Cardiac muscle cell (in vitro differentiated cells and primary cell): ENCODE measurements at places on chromosomes 7 and 10.

DNA sequence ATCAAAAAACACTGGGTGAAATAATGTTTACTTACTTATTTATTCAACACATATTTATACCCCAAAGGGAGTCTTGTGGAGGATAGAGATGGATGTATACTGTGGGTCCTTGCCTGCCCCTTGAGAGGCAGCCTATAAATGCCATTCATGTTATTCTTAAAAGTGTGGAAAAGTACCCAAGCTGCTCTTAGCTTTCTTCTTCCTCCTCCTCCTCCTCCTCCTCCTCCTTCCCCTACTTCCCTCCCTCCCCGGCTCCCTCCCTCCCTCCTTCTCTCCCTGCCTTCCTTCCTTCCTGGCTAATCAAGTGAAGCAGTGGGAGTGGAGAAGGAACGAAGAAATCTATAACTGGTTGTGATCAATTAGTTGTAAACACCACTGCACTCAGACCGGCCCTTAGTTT is 21.2 kb upstream of the IGF2BP3 start:
- DNase-seq = no peak
- no peaks in the 10 kb centered on the region for H3K4me1 ChIP-seq
- H3K36me3 ChIP-seq = no peaks in the 10 kb centered on the region
- no peaks in the 10 kb centered on the region for H3K27me3 ChIP-seq
- no peak overlapping the region for H3K4me3 ChIP-seq

- peak overlapping the region; percentile 17 for H3K4me3 ChIP-seq
- peak overlapping the region; percentile 71 for H3K27ac ChIP-seq
- DNase-seq = peak; percentile 35
Measured at GRCh38 chr7:74094224-74095101, 10.9 kb downstream of the LIMK1 start.

DNA sequence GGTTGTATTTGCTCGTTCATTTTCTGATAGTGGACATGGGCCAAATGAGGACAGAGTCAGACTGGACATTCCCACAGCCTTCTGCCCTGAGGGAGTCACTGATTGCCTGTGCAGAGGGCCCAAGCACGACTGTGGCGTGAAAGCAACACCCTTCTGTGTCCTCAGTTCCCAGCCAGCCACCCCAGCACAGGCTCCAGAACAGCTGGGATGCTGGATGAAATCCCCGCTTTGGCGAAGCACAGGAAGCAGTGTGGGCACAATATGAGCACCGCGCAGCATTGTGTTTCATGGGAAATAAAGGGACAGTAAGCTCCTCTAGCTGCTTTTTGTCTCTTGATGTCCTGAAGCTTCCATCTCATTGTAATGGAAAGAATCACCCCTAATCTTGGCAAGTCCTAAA is 20.5 kb downstream of the TRIL start:
- no peak overlapping the region for H3K4me3 ChIP-seq
- no peak overlapping the region for H3K27ac ChIP-seq
- no peak for DNase-seq
- H3K4me1 ChIP-seq = peaks cover 9% of the 10 kb centered on the region
- H3K36me3 ChIP-seq = no peaks in the 10 kb centered on the region
- no peaks in the 10 kb centered on the region for H3K27me3 ChIP-seq

- no peaks in the 10 kb centered on the region for H3K36me3 ChIP-seq
- no peak for DNase-seq
- no peak overlapping the region for H3K27ac ChIP-seq
Measured at GRCh38 chr10:634256-634655, 55.2 kb downstream of the DIP2C start.

- DNase-seq = peak; percentile 20
- no peak overlapping the region for H3K4me3 ChIP-seq
- peaks cover 36% of the 10 kb centered on the region for H3K36me3 ChIP-seq
Measured at GRCh38 chr7:134946260-134946659, 40.0 kb upstream of the AGBL3 start.

DNA sequence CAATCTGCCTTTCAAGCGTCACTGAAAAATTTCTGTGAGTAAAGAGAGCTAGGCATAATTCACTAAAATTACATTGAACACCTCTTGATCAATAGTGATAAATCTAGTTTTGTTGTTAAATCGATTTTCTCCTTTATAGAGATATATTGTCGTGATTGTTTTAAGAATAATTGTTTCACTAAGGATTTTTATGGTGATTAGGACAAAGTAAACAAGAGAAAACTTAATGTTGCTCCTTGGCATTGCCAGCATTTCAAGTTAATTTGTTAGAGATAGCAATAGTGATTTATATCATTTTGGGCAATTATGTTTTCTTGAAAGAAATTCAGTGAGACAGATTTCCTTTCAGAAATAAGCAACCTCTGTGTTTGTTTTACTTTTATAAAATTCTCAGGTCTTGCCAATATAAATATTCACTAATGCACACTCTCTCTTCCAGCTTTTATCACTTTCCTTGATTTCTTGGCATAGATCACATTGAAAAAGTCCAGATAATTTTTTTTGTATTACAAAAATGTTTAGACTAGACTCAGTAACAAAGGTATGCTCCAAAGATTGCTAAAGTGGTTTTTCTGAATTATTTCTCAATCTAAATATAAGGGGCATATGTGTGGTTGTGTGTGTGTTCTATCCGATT is 538.7 kb downstream of the TFEC start:
- H3K27ac ChIP-seq = no peak overlapping the region
- no peak for DNase-seq
- H3K36me3 ChIP-seq = no peaks in the 10 kb centered on the region
- no peaks in the 10 kb centered on the region for H3K27me3 ChIP-seq
- H3K4me3 ChIP-seq = no peak overlapping the region

- no peak overlapping the region for H3K27ac ChIP-seq
- no peaks in the 10 kb centered on the region for H3K27me3 ChIP-seq
- no peak overlapping the region for H3K4me3 ChIP-seq
Measured at GRCh38 chr10:131874991-131875451, 25.8 kb upstream of the PPP2R2D start.

- no peaks in the 10 kb centered on the region for H3K27me3 ChIP-seq
- no peaks in the 10 kb centered on the region for H3K4me1 ChIP-seq
- no peak overlapping the region for H3K4me3 ChIP-seq
- DNase-seq = no peak
Measured at GRCh38 chr10:24552346-24553016, 171.2 kb downstream of the ARHGAP21 start.

- peaks cover 54% of the 10 kb centered on the region for H3K4me1 ChIP-seq
- H3K27me3 ChIP-seq = no peaks in the 10 kb centered on the region
- no peaks in the 10 kb centered on the region for H3K36me3 ChIP-seq
- H3K4me3 ChIP-seq = no peak overlapping the region
- no peak for DNase-seq
Measured at GRCh38 chr7:76338298-76339084, 20.3 kb downstream of the YWHAG start.

DNA sequence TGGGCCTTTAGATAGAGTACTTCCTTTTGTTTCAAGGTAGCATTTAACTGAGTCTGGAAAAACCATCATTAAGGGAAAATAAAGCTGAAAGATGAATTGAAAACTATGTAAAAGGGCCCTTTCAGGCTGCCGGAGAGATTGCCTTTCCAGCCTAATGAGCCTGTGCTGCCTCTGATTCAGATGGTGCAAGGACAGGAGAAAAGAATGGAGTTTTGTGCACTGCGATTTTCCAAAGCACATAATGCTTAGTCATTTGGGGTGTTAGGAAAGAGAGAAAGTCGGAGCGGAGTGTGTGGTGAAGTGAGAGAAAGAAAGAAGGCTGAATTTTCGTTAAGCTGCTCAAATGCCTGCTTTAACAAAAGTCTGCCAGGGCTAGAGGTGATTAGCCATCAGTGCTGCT is 259.7 kb downstream of the PAXIP1 start:
- no peak overlapping the region for H3K4me3 ChIP-seq
- no peaks in the 10 kb centered on the region for H3K4me1 ChIP-seq
- H3K27ac ChIP-seq = no peak overlapping the region
- no peaks in the 10 kb centered on the region for H3K36me3 ChIP-seq
- no peak for DNase-seq

DNA sequence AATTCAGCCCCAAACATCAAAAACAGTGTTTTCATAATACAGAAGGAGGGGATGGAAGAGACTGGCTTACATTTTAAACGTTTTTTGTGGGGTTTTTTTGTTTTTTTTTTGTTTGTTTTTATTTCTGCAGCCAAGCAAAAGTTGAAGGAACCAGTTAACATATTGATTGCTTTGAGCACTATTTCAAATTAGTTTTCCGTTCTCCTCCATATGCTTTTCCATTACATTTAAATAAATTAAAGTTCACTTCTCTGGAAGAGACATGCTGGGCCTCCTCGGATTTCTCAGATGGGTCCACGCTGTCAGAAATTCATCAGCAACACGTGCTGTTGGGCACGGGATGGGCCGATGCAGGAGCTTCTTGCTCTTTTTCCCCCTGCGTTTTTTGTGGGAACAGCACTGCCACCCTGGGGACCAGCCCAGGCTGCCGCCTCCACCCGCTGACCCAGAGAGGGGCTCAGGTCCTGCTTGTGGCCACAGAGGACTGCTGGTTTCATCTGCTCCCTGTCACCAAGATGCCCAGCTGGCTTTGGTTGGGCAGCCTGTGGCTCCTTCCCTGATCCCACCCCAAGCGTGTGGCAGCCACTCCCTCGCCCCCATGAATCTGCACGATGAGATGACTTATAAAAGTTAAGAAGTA is 67.7 kb upstream of the CHST15 start:
- DNase-seq = no peak
- H3K27ac ChIP-seq = no peak overlapping the region
- peaks cover 12% of the 10 kb centered on the region for H3K4me1 ChIP-seq
- H3K36me3 ChIP-seq = no peaks in the 10 kb centered on the region
- peaks cover 4% of the 10 kb centered on the region for H3K27me3 ChIP-seq

DNA sequence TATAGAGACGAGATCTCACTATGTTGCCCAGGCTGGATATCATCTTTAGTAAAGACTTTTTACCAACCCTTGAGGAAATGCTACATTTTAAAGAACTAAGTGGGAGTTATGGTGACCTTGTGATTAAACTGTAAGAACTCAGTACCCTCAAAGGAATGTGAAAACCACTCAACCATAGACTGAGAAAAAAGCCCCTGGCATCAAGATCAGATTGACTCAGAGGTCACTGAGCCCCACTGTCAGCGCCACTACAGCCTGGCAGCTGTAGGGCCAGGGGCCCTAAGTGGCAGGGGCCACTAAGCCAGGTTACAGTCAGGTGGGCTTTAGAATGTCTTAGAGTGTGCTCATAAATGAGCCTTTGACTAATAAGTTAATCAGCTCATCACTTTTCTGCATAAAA is 55.9 kb downstream of the APBB1IP start:
- no peaks in the 10 kb centered on the region for H3K4me1 ChIP-seq
- H3K27ac ChIP-seq = no peak overlapping the region
- no peaks in the 10 kb centered on the region for H3K36me3 ChIP-seq
- no peak for DNase-seq
- H3K27me3 ChIP-seq = no peaks in the 10 kb centered on the region

GRCh38 chr10:77478247-77478961 is 159.2 kb downstream of the KCNMA1 start:
- H3K4me1 ChIP-seq = no peaks in the 10 kb centered on the region
- no peaks in the 10 kb centered on the region for H3K36me3 ChIP-seq
- no peaks in the 10 kb centered on the region for H3K27me3 ChIP-seq
- peak; percentile 25 for DNase-seq
- no peak overlapping the region for H3K27ac ChIP-seq

DNA sequence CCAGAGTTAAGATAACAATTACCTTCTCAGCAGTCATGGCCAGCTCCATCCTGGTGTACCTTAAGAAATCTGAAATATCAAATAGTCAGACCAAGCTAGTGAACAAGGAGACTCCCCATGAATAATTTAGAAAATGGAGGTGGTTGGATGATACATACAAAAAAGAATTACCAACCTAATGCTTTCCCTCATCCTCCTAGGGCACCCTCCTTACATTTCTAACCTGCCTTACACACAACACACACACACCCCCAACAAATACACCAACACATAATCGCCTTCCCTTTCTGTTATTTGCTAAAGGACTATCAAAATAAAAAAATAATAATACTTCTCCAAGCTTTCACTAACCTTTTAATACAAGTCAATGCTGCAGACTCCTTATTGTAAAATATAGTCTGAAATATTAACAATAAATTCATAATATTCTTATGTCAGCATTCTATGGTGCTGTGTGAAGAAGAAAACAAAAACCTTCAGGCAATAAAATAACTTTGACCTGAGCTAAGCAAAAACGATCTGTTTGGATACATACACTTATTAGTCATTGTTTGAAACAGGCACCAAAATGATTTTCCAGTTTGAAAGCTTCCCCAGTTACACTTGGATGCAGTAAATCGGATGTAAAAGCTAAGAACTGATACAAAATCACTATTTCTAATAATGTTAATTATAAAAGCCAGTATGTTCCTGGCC is 3.4 kb downstream of the TWIST1 start:
- H3K27ac ChIP-seq = no peak overlapping the region
- H3K27me3 ChIP-seq = peaks cover 37% of the 10 kb centered on the region
- no peaks in the 10 kb centered on the region for H3K36me3 ChIP-seq
- H3K4me3 ChIP-seq = peak overlapping the region; percentile 85
- DNase-seq = peak; percentile 28

DNA sequence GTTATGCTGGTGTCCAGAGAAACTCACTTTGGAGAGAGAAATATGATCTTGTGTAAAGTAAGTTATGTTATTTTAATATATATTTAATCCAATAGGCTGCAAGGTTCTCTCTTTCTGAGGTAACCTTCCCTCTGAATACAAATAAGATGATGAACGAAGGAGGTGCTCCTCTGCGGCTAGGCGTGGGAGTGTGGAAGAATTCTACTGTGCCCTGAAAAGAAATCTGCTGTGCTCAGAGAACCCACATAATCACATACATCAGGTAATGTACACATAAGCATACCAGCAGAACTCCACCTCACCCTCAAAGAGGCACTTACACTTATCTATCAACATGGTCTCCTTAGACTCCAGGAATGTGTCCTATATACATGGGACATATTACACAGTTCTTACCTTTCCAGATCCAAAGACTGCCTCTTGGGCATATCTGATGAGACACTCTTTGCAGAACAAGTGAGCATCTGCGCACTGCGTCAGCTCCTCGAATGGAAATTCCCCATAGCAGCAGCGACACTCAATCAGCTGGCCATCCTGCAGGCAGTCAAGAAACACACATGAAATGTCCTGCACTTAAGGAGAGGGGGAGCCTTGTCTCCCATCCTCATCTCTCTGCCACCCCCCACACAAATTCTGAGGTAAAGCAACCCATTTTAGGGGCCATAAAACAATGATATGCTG is 66.7 kb downstream of the RNF216 start:
- no peaks in the 10 kb centered on the region for H3K4me1 ChIP-seq
- H3K27me3 ChIP-seq = no peaks in the 10 kb centered on the region
- no peak overlapping the region for H3K4me3 ChIP-seq
- H3K27ac ChIP-seq = no peak overlapping the region

DNA sequence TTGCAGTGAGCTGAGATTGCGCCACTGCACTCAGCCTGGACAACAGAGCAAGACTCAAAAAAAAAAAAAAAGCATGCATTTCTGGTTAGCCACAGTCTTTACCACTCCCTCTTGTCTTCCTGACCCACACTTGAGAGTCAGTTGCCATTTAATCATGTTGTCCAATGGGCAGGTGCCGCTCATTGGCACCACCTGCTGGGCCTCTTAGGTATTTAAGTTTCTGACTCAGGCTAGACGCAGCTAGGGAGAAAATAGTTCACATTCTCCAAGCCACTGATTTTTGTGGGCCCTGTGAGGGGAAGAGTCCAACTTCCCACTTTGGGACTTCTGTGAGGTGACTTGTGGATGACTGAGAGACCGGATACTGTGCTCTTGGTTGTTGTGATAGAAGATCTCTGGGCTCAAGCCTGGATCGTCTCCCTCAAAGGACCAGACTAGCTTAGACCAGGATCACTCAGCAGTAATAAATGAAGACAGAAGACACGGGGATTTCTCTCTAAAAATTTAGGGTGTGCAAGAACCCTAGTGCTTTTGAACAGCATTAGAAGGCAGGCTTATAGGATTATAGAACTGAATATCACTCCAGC is 26.8 kb upstream of the SORCS3 start:
- no peaks in the 10 kb centered on the region for H3K4me1 ChIP-seq
- H3K36me3 ChIP-seq = no peaks in the 10 kb centered on the region
- peak; percentile 15 for DNase-seq
- H3K4me3 ChIP-seq = no peak overlapping the region
- no peaks in the 10 kb centered on the region for H3K27me3 ChIP-seq
